ENCODE measurements at places on chromosomes 12 and 14.

- DNase-seq, result peak; percentile 87
These were observed 12.2 kb downstream of the AGAP2 start for GRCh38 chr12:57726151-57726883.

DNA sequence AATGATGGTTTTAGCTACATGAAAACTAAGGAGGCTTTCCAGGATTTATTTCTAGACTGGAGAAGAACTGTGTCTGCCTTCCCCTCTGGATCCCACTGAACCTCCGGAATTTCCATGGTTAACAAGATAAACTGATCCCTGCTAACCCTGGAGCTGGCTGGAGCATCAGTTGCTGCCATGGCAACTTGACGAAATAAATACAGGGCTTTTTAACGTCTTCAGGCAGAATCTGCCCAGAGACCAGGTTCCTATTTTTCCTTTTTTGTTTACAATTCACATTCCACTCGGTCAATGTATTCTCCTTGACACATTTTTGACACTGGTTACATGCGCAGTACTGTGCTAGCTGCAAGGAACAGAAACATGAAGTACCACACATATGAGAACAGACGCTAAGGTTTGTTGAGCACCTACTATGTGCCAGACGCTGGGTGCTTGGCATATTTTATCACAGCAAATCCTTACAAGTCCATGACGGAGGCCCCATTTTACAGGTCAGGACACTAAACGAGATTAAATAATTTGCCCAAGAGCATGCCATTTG, 1.7 kb downstream of the C14orf132 start:
- DNase-seq, result no peak

DNA sequence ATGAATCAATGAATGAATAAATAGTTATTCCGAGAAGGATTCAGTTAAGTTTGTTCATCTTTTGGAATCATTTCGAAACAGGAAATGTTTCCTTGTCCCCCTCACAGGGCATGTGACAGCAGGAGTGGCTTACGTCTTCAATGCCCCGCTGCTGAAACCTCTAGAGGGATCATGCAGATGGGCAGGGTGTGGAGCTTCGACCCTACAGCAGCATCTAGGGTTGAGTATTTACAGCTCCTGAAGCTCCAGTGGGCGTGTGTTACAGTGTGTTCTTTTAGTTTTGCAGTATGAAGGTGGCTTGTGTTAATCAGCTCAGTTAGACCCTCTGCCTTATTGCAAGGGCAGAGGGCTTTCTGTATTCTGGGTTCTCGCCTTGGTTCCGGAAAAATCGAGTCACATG, 2.6 kb downstream of the NAV3 start:
- no peak for DNase-seq

GRCh38 chr14:44170556-44170955, 336.5 kb downstream of the FSCB start:
- peak; percentile 31 for DNase-seq

DNA sequence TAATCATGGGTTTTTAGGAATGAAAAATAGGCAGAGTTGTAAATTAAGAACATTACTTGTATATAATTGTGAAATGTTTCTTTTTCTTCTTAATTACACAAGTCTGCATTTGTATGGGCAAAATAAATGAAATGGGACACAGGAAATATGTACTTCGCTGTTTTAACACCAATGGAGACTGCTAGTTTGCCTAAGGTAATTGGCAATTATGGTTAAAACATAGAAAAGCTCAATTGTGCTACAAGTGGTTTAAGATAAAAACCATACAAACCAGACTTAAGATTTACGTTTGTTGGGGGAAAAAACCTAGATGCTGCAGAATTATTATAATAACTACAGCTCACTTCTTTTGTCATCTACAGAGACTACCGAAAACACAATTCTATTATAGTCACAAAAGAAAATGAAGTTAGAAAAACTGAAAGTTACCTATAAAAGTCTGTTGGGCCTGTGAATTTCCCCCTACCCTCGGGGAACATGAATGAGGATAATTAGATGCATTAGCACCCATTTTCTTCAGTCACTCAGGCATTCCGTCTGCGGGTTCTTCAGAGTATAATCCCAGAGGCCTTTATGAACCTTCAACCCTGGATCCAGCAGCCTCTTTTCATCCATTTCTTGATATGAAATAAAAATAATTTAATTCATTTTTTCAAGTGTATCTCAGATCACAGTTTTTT, 37.2 kb downstream of the BTBD7 start:
- no peak for DNase-seq

DNA sequence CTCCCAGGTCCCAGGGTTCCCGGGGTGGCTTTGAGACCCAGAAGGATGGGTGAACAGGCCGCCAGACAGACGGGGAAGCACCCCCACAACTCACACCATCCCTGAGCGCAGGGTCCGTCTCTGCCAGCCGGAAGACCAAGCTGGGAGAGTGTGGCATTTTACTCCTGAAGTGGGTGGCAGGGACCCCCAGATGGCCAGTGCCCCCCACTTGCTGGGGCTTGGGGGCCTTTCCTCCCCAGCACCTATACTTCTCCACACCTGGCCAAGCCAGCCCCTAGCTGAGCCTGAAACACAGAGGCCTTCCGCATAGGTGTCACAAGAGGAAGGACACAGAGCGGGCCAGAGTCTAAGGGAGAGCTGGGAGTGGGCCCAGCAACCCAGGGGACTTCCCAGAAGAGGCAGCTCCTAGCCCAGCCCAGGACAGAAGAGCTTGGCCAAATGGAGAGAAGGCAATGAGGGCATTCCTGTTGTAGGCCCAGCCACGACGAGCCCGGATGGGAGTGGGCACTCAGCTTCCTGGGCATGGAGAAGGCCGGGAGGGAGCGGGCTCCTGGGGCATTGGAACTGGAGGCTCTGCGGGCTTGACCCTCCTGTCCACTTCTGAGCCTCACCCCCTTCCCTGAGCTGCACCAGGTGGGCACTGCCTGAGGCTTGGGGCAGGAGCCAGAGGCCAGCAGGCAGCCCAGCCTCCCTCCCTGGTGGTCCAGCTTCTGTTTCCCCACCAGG, 3.3 kb downstream of the AHNAK2 start:
- no peak for DNase-seq

DNA sequence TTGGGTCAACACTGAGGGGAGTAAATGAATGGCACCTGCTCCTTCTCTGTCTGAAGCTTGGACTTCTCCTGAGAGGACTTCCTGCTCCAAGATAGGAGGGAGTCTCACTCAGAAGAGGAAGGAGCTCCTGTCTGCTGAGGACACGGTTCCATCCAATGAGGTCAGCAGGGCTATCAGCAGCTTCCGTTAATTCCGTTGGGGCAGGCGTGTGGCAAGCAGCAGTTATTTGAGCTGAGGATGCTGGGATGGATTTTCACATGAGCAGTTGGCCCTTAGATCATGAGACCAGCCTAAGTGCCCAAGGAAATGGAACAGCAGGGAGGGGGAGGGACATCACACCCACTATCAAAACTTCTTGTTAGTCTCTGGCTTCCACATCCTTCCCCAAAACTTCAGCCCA, 159.0 kb upstream of the PZP start:
- no peak for DNase-seq

DNA sequence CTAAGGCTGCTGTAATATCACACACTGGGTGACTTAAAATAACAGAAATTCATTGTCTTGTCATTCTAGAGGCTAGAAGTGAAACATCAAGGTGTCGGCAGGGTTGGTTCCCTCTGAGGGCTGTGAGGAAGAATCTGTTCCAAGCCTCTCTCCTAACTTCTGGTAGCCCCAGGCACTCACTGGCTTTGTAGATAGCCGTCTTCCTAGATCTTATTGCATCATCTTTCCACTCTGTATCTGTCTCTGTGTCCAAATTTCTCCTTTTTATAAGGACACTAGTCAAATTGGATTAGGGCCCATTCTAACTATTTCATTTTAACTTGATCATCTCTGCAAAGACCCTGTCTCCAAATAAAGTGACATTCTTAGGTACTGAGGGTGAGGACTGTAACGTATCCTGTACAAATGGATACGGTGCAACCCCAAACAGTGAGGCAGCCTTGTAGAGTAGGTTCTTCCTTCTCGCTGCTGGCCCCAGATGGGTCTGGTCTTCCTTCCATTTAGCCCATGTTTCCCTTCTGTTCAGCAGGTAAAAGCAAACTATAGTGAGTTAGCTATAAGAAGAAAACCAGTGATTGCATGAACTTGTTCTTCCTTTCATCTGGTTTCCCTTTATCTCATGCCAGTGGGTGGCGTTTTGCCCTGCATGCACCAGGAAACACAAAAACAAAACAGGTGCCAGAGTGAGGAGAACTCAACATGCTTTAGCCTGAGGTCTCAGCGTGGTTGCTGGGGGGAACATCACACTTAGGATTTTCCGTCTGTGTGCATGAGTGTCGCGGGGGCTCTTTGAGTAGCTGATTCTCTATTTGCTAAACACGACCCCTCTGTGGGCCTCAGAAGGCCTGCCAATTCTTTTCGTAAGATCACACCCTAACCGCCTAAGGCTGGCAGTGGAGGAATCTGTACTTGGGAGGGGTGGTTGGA, 19.5 kb downstream of the TTC9 start:
- peak; percentile 39 for DNase-seq

DNA sequence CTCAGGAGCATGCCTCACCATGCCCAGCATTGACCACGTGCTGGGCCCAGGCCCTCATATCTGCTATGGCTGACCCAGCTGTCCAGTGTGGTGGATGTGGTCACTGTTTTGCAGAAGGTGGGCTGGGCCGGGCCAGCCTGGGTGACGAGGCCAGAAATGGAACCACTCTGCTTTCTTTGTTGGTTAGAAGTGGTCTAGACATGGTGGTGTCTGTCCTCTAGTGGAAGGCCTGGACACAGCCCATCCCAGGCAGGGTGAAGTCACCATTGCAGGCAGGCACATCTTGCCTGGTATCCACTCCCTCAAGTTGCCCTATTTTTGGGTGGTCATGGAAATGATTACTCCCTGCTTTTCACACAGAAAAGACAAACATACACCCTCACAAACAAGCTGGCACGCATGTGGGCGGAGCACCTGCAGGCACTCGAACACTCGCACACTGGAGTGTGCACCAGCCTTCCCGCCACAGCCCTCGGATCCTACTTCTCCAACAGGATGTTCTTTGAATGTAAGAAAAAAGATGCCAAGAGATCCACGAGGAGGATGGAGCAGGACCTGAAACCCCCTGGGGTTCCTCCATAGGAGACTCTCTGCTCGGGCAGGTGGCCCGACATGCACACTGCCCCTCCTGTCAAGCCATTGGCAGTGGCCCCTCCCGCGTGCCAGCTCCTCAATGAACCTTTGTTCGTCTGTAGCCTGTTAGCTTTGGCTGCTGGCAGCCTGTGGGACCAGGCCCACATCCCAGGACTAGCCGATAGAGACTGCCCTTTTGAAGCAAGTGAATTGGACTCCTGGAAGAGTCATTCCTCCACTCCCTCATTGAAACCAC, 38.4 kb downstream of the MLXIP start:
- DNase-seq, result peak; percentile 76

- peak; percentile 21 for DNase-seq
These were observed 885.8 kb upstream of the TMEM132C start for GRCh38 chr12:127381043-127381668.

- DNase-seq, result no peak
These were observed 201.2 kb downstream of the SYNE2 start for GRCh38 chr14:64053694-64054669.

DNA sequence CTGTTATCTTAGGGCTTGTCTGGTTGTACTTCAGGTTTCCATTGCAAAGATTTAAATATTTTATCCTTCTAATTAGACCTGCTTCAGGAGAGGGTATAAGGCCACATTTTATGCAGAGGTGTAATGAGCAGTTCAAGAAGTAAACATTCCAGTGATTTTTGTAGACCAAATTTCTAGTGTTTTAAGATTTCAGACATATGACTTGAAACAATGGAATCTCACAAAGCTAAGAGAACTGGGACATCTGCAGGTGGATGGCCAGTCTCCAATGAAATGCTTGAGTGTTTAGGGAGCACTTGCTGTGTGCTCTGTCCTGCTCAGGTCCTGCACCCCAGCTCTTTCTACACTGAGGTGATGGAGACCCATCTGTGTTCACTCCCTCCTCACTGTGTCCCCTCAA, 7.9 kb downstream of the C14orf132 start:
- DNase-seq, result no peak

DNA sequence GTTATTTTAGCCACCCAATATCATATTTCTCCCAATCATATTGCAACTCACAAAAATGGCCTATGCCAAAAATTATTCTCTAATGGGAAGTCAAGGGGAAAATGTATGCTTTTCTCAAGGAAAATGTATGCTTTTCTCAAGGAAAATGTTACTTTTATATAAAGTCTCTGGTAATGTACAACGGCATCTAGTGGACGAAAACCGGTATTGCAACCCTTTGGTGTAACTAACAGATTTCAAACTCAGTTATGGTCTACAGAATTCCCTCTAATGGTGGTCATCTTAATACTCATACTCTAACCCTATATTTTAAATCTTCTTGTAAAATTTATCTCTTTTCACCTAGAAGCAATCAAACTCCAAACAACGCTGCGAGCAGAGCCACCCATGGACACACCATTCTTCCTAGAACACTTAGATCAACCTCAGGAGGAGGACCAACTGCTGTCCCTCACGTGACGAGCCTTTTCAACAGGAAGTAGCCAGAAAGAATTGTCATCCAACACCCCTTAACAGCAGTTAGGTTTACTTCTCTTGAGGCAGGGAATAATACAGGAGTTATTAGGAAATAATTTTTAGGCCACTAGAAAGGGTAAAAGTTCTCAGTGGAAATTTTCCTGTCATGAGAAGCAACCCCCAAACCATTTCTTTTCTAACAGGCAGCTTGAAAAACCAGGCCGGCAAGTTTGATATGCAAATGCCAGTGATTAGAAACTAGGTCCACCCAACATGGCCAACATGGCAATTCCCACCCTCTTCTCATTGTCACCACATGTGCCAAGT, 20.1 kb downstream of the APOBEC1 start:
- DNase-seq, result no peak

GRCh38 chr12:113262710-113263109, 41.4 kb downstream of the TPCN1 start:
- DNase-seq, result no peak

- no peak for DNase-seq
These were observed 14.9 kb downstream of the SLC7A7 start for GRCh38 chr14:22800346-22800745.

DNA sequence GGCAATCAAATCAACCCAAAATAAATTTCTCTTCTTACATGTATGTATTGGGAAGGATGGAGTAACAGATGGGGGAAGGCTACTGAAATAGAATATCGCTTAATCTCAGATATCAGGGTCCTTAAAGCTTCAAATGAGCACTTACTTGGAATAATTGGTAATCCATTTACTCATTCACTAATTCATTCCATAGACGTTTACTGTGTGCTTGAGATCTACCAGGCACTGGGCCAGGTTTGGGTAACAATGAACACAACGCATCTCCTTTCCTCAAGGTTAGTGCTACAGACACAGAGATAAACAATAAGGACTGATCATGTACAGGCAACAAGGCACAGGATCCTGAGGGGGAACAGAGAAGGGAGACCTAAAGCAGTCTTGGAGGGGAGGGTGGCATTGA, 54.4 kb upstream of the KRR1 start:
- DNase-seq, result no peak

- no peak for DNase-seq
These were observed 225.4 kb downstream of the APAF1 start for GRCh38 chr12:98870504-98870903.

GRCh38 chr12:42686514-42687172, 97.1 kb upstream of the PRICKLE1 start:
- DNase-seq, result no peak

GRCh38 chr12:5455045-5455444, 23.1 kb downstream of the NTF3 start:
- no peak for DNase-seq

- no peak for DNase-seq
These were observed 2.3 kb downstream of the CORO1C start for GRCh38 chr12:108728820-108729611.

- no peak for DNase-seq
These were observed 332.6 kb downstream of the AEBP2 start for GRCh38 chr12:19771858-19772257.

Data from transverse colon (tissue), 4 donors.